ENCODE measurements at places on chromosomes 3 and 15.

GRCh38 chr15:40305281-40305680, 2.5 kb downstream of the PLCB2 start:
- no peak for DNase-seq

GRCh38 chr15:94671858-94672532, 440.6 kb downstream of the MCTP2 start:
- DNase-seq, result no peak

DNA sequence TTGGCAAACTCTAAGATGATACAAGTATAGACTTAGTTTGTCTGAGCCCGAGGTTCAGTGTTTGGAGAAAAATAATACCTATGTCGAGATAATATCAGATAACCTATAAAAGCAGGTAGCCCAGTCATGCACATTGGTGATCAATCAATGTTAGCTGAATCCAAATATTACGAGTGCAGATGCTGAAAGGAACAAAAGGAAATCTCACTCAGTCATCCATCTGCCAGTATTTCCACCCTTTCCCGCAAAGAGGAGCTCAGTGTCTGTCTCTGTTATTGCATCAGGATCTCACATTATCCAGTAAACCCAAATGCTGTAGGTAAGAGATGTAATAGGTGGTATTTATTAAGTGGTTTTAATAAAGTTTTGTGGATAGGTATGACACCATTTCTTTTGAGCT, 251.2 kb upstream of the CTDSPL start:
- DNase-seq, result no peak

DNA sequence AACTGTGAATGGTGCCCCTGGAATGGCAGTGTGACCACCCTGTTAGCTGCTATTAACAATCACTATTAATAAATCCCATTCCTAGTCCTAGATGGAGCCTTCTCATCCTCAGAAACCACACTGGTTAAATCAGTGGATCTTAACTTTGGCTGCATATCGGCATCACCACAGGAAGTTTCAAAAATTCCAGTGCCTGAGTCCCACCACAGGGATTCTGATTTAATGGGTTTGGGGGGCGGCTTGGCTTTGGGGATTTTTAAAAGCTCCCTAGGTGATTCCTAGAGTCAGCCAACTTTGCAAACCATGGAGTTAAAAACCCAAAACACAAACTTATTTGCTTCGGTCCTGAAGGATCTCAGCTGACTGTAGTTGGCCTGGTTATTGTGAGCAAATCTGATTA, 3.1 kb downstream of the FAM107A start:
- DNase-seq, result no peak

GRCh38 chr3:65425880-65426279, 612.8 kb downstream of the MAGI1 start:
- DNase-seq, result no peak

DNA sequence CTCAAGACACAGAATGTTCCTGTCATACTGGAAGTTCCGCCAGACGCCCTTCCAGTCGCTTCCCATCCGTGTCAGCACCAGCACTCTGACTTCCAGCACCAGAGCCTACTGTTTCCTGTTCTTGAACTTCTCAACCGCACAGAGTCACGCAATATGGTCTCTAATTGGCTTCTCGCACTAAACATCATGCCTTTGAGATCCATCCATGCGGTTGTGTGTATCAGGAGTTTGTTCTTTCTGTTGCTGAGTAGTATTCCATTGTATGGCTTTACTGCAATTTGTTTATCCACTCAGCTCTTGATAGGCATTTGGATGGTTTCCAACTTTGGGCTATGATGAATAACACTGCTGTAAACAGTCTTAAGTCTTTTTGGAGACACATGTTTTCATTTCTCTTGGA, 112.1 kb downstream of the LRRK1 start:
- no peak for DNase-seq

DNA sequence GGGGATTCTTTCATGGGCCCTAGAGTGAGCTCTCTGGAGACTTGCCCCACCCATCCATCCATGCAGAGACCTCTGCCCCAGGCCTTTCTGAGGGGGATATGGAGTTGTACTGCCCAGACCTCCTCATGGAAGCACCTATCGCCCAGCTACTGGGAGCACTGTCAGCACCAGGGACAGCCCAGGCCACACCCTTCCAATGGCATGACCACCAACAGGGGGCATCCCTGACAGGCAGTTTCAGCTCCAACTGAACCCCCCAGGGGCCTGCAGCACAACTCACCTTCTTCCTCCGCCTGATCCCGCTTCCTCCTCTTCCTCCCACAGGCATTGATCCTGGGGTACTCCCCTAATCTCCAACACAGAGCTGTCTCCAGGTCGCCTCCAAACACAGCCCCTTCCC, 21.8 kb downstream of the MRPS11 start:
- DNase-seq, result no peak

GRCh38 chr3:195110647-195111318, 160.2 kb downstream of the XXYLT1 start:
- DNase-seq, result no peak

GRCh38 chr3:104447681-104448080, 919.0 kb upstream of the ALCAM start:
- DNase-seq, result no peak

- no peak for DNase-seq
These were observed 376.6 kb upstream of the CBLB start for GRCh38 chr3:106245400-106245799.

- no peak for DNase-seq
These were observed 229.0 kb upstream of the C2CD4B start for GRCh38 chr15:62394079-62394478.

GRCh38 chr3:72535772-72536171, 312.5 kb downstream of the SHQ1 start:
- no peak for DNase-seq

DNA sequence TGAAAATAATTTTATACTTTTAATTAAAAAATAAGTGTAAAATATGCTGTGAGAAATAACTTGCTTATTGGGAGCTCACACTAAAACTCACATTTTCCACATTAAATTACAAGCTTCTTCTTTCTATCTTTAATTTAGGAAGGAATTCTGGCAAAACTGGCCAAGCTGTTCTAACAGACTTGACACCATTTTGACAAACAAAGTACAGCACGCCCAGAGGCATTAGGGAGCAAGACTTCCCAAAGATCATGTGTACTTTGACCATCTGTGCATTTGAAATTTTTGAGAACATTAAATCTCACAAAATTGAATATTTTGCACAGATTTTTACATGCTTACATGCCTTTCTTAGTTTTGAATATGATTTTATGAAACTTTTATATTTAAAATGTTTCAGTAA, 1288.4 kb upstream of the CADM2 start:
- DNase-seq, result no peak

GRCh38 chr15:72502220-72502809, 28.2 kb downstream of the ARIH1 start:
- DNase-seq, result no peak

GRCh38 chr3:187188931-187189330, 8.4 kb upstream of the RTP1 start:
- DNase-seq, result no peak

- no peak for DNase-seq
These were observed 17.5 kb downstream of the EFCAB12 start for GRCh38 chr3:129410971-129411370.

- DNase-seq, result no peak
These were observed 288.8 kb downstream of the FEZF2 start for GRCh38 chr3:62084558-62084957.

DNA sequence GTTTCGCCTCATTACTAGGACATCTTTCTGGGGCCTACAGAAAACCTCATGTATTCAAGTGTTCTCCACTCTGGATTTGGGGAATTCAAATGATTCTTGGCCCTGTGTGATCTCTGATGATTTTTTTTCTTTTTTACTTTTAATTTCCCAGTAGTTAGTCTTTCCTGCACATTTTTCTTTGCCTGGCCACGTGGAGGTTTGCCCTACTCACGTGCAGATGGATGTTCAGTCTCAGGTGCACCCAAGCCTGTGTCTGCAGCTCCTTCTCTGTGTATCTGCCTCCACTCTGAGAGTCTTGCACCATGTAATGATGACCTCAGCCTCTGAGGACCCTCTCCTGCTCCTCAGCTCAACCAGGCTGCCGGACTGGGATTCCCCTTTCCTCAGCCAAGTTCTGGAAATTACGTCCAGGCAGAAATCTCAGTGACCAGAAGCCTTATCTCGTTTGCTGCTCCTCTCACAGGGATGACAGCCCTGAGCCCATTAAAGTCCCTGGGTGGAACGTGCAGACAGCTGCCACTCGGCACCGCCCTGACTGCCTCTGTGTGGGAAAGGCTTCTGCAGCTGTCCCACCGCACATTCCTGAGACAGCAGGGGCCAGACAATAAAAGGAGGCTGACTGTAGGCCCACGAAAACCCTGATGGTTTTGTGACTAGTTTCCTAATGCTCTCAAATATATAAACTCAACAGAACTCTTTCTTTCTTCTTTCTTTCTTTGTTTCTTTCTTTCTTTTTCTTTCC, 31.4 kb upstream of the GABRB3 start:
- no peak for DNase-seq

GRCh38 chr15:101559952-101560351, 70.4 kb upstream of the PCSK6 start:
- no peak for DNase-seq

DNA sequence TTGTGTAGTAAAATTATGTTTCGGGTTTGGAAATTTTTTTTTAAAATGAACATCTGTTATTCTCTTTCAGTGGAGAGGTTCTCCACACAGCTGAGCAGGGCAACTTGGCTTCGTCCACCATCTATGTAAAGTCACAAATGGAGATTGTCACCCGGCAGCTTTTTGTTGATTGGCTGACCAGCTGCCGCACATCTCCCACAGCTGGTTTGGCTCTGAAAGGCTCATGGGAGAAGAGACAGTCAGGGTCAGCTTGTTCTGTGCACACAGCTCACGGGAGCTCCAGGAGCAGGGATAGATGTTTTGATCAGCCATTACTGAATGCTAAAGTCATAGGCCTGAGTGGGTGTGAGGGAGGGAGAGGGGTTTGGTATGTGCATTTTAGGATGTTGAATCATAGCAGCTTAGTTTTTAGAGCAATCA, 12.9 kb upstream of the CCDC80 start:
- no peak for DNase-seq

- DNase-seq, result no peak
These were observed 34.3 kb downstream of the CRTC3 start for GRCh38 chr15:90564051-90564450.

DNA sequence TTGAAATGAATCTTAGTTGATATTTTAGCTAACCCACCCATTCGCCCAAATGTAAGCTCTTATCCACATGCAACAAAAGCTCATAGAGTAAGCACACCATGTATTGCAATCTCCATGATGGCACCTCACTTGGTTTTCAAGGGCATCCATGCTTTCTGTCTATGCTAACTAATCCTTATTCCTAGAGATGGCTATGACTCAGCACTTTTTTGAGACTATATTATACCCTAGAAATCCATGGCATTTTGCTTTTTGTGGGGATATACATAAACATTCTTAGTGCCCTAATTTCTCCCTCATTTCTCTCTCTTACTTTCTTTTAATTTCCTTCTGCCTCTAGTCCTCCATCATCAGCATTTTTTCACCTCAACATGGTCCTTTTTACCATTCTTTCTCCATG, 168.5 kb upstream of the STT3B start:
- no peak for DNase-seq

DNA sequence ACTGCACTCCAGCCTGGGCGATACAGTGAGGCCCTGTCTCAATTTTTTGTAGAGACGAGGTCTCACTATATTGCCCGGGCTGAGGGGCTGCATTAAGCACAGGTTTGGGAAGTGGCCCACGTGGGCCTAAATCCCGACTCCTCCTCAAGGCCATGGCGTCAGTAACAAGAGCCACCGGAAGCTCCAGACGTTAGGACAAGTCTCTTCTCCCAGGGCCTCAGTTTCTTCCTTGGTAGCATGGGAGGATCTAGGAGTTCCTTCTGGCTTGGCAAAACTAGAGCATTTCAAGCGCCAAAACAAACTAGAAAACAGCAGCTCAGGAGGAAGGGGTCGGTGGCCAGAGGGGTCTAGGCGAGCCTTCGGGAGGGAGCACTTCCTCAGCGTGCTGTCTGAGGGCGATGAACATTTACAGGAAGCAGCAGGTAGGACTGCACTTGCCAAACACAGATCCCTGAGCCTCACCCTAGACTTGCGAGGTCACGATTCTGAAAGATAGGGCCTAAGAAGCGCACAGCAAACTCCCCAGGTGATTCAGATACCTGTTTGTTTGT, 536 bp downstream of the SNAPC5 start:
- DNase-seq, result no peak

- DNase-seq, result no peak
These were observed 22.7 kb downstream of the DGKG start for GRCh38 chr3:186339180-186339918.

GRCh38 chr15:75531041-75531450, 48.1 kb downstream of the PTPN9 start:
- no peak for DNase-seq

GRCh38 chr3:113485161-113485609, 29.8 kb downstream of the SPICE1 start:
- DNase-seq, result no peak

DNA sequence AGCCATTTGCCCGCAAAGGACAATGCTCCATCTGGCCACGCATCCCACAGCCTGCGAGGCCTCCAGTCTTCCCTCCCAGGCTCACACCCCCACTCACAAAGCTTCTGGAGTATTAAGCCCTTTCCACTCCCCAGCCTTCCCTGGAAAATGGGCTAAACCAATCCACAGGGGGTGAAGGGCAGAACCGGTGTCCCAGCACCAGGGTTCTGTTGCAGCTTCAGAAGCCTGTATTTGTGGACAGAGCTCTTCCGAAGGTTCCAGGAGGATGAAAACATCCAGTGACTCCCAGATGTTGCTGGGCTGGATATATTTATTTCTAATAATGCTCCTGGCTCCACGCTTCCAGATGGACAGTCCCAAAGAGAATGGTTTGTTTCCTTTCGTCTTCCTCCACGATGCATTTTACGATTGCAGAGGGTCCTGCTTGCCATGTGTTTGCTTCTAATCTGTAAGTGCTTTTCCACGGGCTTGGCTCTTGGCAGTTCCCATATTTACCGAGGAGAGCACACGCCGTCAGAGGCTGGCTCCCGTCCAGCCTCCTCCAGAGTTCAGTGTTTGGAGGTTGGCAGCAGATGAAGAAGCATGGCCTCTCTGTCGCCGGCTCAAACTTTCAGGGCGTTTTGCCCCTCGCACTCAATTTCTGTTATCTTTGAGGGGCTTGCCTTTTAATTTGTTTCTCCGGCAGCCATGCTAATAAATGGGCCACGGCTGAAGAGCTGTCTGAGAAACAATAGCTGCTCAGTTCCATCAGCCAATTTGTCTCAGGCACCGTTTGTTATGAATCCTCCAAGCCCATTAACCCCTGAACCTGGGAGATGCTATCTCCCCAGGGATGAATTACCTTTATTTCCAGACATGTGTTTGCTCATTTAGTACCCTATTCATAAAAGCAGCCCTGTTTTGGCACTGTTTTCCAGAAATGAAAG, 367.9 kb upstream of the PROK2 start:
- no peak for DNase-seq

DNA sequence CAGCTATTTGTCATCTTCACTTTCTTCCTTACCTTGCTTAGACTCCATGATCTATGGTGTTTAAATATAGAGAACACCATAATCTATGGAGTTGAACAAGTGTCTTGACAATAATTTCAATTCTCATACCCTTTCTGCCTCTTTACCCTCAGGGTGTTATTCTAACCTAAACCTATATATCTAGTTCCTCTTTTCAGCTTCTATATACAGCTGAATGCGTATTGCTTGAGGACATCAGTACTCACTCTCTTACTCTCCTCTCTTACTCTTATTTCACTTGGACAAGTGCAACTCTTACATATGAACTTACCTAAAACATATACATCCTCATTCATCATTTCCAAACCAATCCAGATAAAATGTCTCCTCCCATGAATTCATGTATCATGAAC, 187.1 kb downstream of the RAP2B start:
- DNase-seq, result no peak
